Muscle of leg (tissue), 16 donors: ENCODE measurements at places on chromosomes 2 and 18. TPM values are rescaled to one million over a fixed set of nuclear protein-coding genes. Genes with fewer than 3 reads are reported as not detected.

Gene SP140
- total RNA-seq: 0.22 TPM

GRCh38 chr2:238820916-238821315 lies 27.0 kb upstream of the TWIST2 start:
- H3K36me3 ChIP-seq: no peaks in the 10 kb centered on the region
- DNase-seq: no peak
- H3K4me3 ChIP-seq: no peak overlapping the region
- H3K4me1 ChIP-seq: no peaks in the 10 kb centered on the region

DNA sequence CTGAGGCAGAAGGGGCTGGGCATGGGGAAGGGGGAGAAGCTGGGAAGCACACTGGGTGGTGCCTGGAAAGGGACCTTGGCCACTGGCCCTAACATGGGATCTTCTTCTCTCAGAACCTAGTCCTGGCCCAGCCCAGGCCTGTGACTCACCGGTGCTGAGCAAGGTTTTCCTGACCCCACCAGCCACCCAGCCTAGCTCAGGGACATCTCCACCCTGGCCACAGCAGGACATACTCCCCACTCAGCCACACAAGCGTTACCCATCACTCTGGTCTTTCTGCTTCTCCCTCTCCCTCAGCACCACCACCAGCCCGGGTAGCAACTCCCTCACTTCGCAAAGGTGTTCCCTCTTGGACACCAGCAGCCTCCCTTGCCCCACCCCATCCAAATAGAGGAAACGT lies 22.8 kb downstream of the TNS1 start:
- H3K4me3 ChIP-seq: no peak overlapping the region
- peaks cover 10% of the 10 kb centered on the region for H3K36me3 ChIP-seq
- H3K4me1 ChIP-seq: peaks cover 44% of the 10 kb centered on the region
- DNase-seq: no peak
- H3K27ac ChIP-seq: no peak overlapping the region
- no peaks in the 10 kb centered on the region for H3K27me3 ChIP-seq

DNA sequence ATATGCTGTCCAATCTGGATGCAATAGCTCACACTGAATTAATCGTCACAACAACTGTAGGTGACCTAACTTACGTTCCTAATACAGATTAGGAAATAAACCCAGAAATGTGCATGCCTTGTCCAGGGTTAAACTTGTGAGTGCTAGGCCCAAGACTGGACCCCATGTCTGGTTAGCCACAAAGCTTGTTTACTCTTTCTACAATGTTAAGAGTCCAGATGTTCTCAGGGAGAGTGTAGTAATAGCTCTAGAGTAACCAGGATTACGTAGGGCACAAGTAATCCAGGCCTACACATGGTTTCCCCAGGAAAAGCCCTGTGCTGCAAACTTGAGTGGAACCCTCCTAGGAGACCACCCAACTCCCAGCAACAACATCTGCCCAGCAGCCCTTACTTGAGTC lies 26.2 kb downstream of the TRIB2 start:
- H3K4me1 ChIP-seq: no peaks in the 10 kb centered on the region
- H3K36me3 ChIP-seq: peaks cover 51% of the 10 kb centered on the region
- H3K27ac ChIP-seq: no peak overlapping the region
- DNase-seq: no peak

DNA sequence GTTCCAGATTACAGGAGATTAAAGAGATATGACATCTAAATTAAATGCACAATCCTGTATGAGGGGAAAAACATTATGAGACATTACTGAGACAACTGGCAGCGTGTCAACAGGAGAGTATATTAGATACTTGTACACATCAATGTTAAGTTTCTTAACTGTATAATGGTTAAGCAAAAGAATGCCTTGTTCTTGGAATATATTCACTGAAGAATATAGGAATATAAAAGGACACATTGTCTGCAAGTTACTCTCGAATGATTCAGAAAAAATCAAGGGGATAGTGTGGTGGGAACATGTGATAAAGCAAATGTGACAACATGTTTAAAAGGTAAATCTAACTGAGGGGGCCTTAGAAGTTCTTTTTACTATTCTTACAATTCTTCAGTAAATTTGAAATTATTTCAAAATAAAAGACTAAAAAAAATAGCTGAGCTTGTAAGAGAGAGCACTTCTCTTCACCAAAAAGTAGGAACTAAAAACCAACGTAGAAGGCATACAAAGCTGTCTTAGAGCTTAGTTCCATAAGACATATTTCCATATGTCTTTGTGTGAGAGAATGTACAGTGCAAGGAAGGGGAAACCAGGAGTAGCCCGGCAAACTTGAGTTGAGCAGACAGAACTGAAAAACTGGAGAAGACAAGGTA lies 7.5 kb downstream of the WDPCP start:
- H3K36me3 ChIP-seq: no peaks in the 10 kb centered on the region
- no peak overlapping the region for H3K27ac ChIP-seq
- no peaks in the 10 kb centered on the region for H3K4me1 ChIP-seq
- DNase-seq: peak; percentile 13
